ENCODE measurements at places on chromosomes 5 and 9.

DNA sequence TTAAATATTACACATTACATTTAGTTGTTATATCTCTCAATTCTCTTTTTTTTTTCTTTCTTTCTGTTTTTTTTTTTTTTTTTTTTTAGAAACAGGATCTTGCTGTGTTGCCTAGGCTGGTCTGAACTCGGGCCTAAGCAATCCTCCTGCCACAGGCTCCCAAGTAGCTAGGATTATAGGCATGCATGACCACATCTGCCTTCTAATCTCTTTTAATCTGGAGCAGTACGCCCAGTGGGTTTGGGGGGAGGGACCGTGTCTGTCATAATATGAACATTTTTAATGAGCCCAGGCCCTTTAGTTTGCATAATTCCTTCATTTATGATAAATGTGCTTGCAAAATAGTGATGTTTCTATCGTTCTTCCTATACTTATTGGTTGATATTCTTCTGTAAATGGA, 10.3 kb downstream of the RHOBTB3 start:
- DNase-seq: no peak

DNA sequence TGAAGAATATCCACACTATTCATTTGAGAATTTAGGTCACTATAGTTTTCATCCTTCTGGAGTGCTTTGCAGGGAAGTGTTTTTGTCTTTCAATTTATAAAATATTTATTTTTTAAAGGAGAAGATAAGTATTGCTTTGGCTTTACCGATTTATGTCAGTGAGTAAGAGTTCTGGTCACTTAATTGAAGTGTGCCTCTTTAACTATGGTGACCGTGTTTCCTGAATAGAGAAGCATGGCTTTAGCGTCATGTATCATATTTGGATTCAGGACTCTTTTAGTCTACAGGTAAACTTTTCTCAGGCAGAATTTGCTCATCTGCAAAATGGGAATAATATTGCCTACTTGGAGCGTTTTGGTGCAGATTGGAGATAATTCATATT, 902 bp downstream of the BDP1 start:
- no peak for DNase-seq

GRCh38 chr5:170445936-170446335, 56.8 kb upstream of the KCNMB1 start:
- DNase-seq: no peak

- DNase-seq: no peak
Observed at GRCh38 chr5:61860978-61861377, 445.0 kb upstream of the KIF2A start.

GRCh38 chr5:149073213-149073612, 10.4 kb upstream of the SH3TC2 start:
- DNase-seq: no peak

DNA sequence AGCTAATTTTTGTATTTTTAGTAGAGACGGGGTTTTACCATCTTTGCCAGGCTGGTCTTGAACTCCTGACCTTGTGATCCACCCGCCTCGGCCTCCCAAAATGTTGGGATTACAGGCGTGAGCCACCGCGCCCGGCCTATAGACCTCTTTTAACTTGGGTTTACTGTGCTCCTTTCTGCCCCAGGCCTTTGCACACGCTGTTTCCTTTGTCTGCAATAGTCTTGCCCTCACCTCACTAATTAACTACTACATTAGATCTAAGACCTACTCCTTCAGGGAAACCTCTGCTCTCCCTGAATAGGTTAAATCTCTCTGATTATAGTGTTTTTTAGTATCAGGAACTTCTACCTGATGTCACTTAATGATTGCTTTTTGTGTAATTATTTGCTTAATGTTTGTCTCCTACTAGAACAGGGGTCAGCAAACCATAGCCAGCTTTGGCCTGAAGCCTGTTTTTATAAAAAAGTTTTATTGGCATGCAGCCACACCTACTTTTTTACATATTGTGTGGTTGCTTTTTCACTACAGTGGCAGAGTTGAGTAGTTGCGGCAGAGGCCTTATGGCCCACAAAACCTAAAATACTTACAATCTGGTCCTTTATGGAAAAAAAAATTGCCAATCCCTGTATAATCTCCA, 31.2 kb upstream of the TLE1 start:
- DNase-seq: no peak

DNA sequence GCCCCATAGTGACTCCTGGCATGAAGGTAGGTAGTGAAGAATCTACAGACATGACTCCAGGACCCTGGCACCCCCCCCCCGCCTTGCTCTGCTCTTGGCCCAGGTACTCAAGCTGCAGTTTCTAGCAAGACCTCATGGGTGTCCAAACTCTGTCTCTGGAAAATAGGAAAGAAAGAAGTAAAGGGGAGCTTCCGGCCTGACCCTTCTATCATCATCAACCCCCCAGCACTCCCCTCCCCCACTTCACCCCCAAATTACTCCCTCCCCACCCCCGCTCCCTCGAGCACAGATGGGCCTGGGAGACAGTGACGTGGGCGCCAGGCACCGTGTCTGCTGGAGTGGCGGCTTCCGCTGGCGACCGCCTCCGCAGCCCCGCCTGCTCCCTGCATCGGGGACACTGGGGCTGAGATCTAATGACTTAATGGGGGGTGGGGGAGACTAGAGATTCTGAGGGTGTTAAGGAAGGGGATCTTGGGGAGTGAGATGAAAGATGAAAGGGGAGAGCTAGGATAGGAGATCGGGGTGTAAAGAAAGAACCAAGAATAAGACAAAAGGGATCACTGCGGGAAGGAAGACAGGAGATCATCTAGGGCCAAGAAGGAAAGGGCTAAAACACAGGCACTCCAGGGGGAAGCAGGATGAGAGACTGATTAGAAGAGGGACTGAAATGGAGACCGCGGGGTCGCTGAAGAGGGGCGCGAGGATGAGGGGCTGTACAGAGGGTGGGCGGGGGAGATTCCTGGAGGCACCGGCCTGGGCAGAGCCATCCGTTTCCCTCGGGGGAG, 1.1 kb upstream of the DNAJB5 start:
- DNase-seq: peak; percentile 22

- DNase-seq: peak; percentile 86
Observed at GRCh38 chr5:161546470-161547301, at the start of gene GABRB2. GABRB2 (minus strand) TSS chr5:161546725; CDS start chr5:161546643, 82 bp downstream.

DNA sequence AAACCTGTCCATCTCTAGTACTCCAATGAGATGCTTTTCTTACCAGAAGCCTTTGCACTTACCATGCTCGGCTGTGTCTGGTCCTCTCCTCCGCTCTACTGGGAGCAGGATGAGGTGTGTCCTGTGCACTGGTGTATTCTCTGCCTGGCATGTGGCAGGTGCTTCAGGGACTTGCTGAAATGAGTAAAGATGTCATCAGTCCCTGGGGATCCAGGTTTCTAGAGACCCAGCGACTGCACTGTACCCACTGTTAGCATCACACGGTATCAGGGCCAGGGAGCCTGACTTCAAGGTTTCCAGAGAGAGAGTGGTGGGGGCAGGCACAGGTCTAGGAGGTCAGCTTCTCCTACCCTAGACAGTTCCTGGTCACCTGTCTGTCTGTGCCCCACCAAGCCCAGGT, 10.5 kb downstream of the PTTG1 start:
- DNase-seq: no peak

DNA sequence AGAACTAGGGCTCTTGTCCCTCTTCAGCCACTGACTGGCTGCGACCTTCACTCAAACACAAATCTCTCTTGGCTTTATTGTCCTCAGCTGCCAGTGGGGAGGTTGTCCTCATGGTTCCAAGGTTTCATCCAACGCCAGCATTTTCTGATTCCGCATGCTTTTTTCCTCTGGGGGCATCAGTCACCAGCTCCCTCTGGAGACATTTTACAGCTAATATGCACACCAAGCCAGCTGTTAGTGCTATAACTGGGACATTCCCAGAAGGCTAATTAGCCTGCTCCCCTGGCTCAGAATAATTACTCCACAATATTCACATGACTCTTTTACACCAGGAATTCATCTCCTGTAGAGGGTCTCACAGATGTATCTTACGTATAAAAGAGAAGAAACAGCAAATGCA, 193.6 kb upstream of the ANKRD55 start:
- DNase-seq: no peak

DNA sequence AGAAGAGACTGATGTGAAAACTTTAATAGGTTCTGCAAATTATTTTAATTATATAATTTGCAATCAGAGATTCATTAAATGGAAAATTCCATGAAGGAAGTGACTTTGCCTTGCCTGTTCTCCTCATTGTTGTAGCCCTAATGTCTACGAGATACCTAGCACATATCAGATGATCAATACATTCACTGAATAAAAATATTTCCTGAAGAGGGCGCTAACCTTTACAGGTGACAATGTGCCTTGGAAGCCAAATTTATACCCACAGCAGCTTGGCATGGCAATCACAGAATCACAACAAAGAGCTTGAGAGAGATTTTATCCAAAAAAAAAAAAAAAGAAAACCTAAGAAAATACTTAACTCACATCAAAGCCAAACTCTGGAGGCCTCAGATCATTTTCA, 17.4 kb downstream of the HAUS6 start:
- peak; percentile 9 for DNase-seq

DNA sequence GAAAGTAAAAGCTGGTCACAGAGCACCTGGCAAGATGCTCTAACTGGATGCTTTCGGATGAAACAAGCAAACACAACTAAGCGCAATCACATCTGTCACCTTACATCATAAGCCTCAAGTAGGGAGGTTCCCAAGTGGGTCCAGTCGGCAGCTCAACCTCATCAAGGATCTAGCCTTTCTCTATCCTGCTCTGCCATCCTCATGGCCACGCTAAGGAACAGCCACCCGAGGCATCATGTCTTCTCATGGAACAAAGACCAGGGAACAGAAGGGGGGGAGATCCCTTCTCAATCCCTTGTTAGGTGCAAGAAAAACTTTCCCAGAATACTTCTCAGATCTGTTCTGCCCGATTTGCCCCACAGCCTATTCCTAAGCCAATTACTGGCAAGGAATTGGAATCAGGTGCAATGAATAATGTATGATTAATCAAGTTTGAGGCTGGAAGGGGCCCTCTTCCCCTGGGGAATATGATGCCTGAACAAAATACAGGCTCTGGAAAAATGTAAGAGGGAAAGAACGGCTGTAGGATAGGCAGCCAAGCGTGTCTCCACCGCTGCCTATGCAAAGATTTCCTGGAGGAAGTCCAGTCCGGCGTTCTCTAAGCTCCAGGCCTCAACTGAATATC, 1.3 kb upstream of the HABP4 start:
- DNase-seq: peak; percentile 57

DNA sequence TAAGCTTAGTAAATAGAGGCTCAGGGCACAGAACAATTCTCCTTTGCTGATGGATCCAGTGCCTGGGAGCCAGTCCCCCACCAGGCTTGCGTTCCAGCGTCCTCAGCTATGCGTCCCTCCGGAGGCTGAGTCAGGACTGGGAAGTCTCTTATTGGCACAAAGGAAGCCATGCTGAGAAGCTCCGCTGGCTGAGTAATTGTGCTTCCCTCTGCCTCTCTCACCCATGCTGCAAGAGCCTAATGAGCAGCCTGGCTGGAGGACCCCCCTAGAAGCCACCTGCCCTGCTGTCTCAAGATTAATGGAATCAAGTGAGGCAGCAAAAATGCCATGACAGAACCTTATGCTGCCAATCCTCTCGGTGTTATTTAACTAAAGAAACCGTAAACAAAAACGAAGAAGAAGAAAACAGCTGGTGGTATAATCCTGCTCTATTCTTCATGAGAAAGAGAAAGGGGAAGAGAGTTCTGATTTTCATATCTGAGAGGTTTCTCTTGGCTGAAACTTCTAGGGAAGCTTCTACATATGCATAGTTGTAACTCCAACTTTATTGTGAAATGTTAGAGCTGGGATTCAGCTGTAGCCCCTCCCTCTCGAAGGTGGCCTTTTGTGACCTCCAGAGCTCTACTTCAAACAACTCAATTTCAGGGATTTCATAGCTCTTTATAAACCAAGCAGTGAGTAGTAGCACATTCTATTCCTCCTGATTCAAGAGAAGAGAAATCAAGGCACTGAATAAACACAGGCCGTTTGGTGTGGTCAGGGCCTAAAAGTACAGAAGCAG, 185.4 kb upstream of the SEMA6A start:
- peak; percentile 85 for DNase-seq

DNA sequence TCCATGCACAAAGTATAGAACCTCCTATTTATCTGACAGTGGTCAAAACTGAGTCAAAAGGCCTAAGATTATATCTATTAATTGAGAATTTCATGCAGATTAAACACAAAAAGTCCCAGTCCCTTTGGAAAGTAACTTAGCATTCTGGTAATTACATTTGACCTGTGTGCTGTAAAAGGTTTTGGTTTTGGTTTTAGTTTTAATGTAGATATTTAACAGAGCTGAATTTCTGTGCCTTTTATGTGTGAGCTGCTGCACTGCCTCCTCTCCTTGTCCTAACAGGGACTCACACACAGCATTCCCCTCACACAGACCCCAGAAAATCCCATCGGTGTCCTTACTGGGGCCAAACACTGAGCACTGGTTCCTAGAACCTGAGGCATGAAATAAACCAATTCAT, 31.0 kb upstream of the FSD1L start:
- no peak for DNase-seq

DNA sequence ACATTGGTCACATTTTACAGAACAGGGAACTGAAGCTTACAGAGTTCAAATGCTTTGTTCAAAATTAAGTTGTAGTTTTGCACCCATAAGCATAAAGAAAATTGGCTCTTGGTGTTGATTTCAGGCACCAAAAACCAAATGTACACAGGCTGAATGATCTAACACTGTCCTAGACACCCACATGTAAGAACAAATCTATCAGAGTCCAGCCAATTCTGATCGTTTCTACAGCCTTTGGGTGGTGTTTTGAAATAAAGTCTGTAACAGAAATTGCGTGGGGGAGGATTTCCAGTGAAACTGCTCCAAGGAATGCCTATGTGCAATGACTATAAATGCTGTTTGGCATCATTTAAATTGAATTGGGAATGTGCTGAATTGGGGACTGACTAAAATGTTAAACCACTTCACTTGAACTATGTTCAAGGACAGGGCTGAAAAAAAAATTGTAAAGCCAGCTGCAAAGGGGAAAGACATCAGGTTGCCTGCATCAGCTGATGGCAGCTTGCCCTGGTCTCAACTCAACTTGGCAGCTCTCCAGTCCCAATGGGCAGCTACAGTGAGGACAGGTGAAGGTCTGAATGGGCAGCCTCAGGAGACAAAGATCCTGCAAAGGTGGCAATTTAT, 92.2 kb upstream of the TRPC7 start:
- DNase-seq: no peak

- DNase-seq: no peak
Observed at GRCh38 chr9:95130484-95130883, 187.0 kb downstream of the FANCC start.

DNA sequence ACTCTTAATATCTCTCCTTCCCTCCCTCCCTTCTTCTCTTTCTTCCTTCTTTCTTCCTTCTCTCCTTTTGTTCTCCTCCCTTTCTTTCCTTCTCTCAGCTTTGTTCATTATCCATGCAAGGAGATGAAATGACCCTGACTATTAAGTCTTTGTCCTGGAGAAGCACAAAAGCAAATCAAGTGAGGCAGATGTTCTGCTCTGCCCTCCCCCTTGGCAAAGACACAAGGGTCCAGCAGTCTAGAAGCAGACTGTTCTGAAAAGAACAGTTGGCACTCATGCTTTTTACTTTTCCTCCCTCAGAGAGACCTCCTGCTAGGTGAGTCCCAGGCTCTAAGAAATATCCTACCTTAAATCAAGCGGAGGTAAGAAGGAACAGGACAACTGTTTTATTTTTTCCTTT, 1067.6 kb upstream of the DMAC1 start:
- no peak for DNase-seq
